Inflammatory macrophage treated with lipopolysaccharide for 4 hours (primary cell): ENCODE measurements at places on chromosomes 6 and 20.

GRCh38 chr6:68559716-68560115, 75.4 kb upstream of the ADGRB3 start:
- DNase-seq, result no peak

DNA sequence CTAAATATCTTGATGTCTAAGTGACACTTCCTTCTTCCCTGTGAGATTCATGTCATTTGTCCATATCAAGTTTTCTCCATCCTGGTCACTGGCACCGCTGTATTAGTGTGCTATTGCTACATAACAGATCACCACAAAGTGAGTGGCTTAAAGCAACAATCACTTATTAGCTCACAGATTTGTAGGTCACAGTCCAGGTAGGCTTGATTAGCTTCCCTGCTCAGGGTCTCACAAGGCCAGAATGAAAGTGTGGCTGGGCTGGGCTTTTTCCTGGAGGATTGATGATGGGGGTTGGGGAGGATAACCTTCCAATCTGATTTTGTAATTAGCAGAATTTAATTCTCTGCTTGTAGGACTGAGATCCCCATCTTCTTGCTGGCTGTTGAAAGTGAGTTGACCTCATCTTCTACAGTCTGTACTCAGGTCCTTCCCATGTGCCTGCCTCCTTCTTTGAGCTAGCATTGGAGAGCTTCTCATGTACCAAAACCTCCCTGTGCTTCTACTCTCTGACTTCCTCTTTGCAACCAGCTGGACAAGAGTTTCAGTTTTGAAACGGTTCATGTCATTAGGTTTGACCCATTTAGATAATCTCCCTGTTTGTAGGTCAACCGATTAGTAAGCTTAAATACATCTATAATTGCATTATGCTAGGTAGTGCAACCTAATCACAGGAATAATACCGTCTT, 152.4 kb upstream of the MAN1A1 start:
- peak; percentile 44 for DNase-seq

GRCh38 chr6:125714441-125715090, 34.9 kb upstream of the HEY2 start:
- DNase-seq, result no peak

- peak; percentile 12 for DNase-seq
Observed at GRCh38 chr6:161101517-161101916, 109.9 kb downstream of the MAP3K4 start.

- DNase-seq, result no peak
Observed at GRCh38 chr6:23977706-23978105, 148.3 kb upstream of the NRSN1 start.

GRCh38 chr6:20998748-20999448, 464.6 kb downstream of the CDKAL1 start:
- DNase-seq, result no peak

GRCh38 chr6:42007286-42008137, 42.8 kb upstream of the TAF8 start:
- no peak for DNase-seq

DNA sequence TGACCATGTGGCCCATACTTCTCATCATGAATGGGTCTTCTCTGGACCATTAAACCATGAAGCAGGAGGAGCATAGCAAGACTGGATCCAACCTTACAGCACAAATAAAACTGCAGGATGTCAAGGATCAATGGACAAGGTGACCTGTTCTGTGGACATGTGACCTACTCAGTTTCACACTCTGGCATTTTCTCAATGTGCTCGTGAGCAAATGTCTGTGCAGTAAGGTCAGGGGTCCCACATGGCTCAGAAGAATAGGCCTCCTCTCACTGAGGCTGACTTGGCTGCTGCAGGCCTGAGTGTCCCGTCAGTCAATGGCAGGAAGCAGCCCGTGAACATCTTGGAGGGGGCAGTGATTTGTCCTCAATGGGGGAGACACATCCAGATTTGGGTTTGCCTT, 60.2 kb upstream of the IL20RA start:
- DNase-seq, result no peak
